ENCODE measurements at places on chromosomes 11 and 22.

DNA sequence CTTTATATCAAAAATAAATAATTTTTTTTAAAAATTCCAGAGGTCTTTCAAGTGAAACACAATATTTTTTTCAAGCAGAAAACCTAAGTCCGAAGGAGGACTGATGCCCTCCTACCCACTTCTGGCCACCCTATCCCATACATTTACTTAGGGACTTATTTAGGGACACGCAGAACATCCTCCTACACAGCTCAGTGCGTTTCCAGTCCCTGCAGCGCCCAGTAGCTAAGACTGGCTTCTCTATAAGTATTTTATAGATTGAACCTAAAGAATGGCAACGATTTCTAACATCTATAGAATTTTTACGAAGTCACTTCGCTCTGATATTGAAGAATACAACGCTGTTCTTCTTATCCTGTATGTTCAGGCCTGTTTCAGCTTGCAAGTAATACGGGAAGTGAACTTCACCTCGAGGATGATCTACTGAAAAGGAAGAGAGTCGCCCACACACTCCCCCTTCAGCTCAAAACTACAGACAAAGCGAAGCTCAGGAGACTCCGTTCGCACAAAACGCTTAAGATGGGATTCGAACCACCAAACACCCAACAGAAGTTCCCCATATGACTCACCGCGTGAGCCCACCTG lies 328 bp downstream of the CHEK2 start:
- no peak for DNase-seq

DNA sequence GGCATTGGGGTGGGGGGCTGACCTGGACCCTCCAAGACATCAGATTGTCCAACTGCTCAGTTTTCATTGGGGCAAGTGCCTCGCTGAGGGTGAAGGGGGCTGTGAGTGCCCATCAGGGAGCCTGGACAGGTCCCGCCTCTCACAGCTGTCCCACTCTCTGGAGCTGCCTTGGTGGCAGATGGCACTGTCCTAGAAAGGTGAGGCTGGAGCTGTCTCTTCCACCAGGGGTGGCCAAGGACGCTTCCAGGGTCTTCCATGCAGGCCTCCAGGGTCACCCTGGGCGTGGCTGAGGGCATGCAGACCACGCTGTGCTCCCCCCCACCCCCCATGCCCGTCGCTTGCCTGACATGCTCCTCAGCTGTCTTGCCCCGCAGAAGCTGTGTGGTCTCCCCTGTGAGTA lies 53.5 kb upstream of the CCDC188 start:
- DNase-seq: no peak

DNA sequence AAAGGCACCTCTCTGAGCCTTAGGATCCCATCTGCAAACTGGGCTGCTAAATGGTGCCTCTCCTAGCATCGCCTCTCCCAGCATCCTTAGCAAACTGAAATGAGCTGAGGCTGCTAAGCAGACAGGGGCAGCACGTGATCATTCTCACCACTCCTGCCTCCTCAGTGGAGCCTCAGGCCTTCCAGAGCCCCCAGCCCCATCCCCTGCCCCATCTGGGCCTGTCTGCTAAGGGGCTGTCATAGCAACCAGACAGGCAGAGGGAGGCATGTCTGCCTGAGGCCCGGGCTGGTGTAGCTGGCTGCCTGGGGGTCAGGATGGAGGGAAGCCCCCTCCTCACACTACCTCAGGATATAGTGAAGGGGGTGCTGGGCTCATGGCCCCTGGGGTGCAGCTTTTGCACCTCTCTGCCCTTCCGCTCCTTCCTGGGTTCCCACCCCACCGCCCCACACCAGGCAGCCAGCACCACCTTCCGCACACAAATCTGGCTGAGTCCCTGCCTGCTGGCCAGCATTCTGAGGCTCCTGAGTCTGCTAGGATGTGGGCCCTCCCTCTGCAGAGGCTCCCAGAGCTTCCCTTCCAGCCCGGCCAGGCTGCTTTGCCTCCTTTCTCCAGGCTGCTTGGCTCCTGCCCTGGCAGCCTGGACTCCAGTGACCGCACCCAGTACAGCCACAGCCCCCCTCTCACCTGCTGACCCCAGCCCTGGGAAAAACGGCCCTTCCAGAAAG lies 47.5 kb upstream of the TTLL12 start:
- no peak for DNase-seq

DNA sequence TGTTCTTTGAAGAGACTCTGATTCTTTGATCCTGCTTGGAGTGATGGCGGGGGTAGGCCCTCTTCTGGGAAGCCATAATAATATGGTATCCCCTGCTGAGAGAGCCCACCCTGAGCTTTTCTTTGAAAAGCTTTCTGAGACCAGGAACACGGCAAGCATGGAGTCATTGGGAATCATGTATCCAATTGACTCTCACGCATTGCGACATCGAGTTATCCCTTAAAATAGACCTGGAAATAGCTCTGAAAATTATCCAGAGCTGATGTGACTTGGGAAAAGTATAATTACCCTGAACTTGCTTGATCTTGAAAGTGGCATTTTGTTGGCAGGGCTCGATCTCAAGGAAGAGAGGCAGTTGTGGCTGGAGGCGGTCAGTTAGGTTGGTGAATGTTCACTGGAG lies 36.8 kb upstream of the MPEG1 start:
- no peak for DNase-seq

DNA sequence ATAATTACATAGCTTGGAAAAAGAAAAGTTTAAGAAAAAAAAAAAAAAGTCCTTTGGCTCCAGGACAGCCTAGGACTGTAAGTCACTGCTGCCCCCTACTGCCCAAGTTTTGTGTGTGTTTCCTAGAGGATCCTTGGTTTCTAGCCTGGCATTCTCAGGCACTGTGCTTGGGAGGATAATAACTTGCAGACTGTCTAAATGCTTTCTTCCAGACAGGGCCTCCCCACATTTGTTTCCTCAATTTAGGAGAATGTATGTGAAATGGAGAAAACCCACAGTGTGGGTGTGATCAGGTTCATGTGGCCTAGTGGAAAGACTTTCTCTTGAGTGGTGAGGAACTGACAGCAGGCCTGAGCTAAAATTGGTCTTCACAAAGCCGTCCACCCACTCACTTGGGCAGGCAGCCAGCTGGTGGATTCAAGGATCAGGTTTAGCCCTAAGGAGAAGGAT lies 191.0 kb downstream of the NAV2 start:
- peak; percentile 52 for DNase-seq

DNA sequence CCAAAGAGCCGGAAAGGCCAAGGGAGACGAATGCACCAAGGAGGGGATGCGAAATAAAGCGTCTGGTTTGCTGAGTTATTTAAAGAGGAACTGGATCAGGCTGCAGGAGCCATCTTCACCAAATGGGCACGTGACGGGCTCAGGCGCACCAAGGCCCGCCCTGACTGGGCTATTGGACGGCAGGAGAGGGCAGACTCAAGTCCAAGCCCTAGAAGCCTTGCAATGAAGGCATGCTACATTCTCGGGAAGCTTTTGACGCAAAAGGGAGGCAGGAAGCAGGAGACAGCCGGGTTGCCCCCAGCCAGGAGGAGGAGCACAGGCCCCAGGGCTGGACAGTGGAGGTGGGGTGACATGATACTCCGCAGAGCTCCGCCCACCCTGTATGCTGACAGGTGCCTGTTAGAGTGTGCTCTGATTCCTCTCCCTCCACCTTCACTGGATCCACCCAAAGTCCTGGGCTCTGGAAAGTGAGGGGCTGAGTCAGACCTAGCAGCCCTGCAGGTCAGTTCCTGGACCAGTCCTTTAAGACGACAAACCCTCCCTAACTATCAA lies 41.5 kb upstream of the BID start:
- DNase-seq: no peak

DNA sequence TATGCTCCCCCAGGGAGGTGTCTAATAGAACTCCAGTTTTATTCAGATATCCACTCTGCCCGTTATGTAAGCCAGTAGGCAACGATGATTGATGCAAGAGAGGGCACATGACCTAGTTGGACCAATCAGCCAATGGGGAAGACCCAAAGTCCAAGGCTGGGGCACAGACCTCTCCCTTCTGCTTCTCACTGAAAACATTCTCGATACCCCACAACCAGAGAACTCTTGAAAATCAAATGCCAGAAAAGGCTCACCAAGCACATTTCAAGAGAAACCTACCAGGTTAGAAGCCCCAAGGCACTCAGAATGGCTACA lies 7.4 kb downstream of the HIRA start:
- DNase-seq: no peak

- DNase-seq: no peak
Measured at GRCh38 chr11:114883472-114883871, 205.1 kb downstream of the NXPE2 start.

GRCh38 chr22:30250039-30250565 lies 3.5 kb upstream of the LIF start:
- DNase-seq: no peak

- DNase-seq: no peak
Measured at GRCh38 chr22:20011123-20011992, 5.3 kb downstream of the ARVCF start.

DNA sequence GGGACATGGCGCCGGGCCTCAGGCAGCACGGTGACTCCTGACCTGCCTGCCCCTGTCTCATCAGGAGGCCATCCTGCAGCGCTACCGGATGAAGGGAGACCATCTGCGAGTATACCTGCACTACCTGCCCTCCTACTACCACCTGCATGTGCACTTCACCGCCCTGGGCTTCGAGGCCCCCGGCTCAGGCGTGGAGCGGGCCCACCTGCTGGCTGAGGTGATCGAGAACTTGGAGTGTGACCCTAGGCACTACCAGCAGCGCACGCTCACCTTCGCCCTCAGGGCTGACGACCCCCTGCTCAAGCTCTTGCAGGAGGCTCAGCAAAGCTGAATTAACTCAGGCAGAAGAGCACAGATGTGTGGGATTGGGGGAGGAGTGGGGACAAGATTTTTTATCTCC lies 10.2 kb upstream of the ST3GAL4 start:
- no peak for DNase-seq

- no peak for DNase-seq
Measured at GRCh38 chr22:19152942-19153883, 3.1 kb upstream of the GSC2 start.

DNA sequence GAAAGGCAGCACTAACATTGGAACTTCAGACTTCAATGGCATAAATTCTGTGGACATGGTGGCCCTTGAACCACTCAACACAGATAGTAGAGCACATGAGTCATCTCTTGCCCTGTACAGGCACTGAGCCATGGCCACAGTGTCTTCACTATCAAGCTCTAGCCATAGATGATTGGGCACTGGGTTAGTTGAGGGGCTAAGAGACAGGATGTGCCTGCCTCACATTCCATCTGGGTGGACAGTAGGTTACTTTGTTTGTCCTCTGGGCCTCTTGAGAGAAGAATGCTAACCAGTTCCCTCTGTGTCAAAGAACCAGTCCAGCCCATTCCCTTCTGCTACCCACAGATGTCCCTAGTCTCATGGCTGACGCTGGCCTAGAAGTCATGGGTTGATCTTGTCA lies 39.8 kb downstream of the OR6Q1 start:
- DNase-seq: no peak

GRCh38 chr22:49712195-49712791 lies 115.4 kb downstream of the BRD1 start:
- no peak for DNase-seq

DNA sequence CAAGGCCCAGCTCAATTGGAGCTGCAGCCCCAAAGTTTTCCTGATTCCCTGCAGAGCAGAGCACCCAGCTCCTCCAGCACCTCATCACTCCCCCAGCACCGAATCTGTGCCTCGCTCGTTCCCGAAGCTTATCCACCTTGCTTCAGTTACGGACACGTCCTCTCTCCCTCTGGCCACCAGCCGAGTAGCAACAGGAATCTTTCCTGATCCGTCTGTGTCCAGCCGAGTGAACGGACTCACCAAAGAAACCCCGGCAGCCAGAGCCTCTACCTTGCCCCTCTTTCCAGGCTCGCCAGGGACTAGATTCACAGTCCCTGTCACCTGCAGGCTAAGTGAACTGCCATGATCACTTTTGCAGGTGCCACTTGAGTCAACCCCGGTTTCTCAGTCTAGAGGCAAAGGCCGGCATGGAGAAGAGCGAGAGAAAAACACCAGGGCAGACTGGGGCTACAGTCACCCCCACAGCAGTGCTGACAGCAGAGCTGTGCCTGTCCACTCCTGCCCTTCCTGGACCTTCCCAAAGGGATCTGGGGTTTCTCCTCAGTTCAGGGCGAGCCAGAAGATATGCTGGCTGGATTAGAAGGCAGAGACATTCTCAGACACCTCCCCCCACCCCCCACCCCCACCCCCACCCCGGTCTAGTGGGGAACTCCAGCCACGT lies 32.3 kb downstream of the BID start:
- DNase-seq: no peak

DNA sequence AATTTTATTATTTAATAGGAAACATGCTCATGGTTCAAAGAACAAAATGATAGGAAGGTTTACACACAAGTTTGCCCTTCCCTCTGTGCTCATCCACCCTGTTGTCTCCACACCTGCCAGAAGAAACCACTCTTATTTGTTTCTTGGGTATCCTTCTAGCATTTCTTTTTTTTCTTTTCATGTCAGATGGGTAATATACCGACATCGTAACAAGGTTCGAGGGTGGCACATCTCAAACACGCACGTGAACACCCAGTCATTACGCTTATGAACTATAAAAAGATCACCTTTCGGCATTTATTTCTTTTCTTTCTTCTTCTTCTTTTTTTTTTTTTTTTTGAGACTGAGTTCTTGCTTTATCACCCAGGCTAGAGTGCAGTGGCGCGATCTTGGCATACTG lies 70.5 kb downstream of the UBASH3B start:
- DNase-seq: no peak

GRCh38 chr11:77884186-77884828 lies 63.4 kb downstream of the AAMDC start:
- DNase-seq: no peak

DNA sequence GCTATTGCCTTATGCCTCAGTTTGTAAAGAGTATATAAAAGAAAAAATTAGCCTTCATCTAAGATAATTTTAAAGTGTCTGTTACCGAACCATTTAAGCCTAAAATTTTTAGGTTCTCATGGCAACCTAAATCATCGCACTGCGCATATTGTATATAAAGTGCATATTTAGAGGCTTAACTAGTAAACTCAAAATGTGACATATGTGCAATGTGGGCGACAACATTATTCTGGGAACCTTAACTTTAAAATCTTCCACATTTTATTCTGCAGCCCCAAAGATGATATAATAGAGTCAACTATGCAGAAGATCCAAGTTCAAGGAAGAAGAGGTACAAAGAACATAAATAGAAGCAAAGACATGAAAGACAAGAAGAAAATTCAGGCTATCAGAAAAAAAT lies 23.0 kb downstream of the CELF1 start:
- DNase-seq: no peak

- DNase-seq: no peak
Measured at GRCh38 chr22:39173787-39174497, 21.5 kb upstream of the CBX7 start.

GRCh38 chr11:109306322-109306721 lies 115.7 kb upstream of the C11orf87 start:
- no peak for DNase-seq

GRCh38 chr11:90465553-90465952 lies 242.7 kb upstream of the CHORDC1 start:
- DNase-seq: no peak

GRCh38 chr11:68498321-68498720 lies 37.8 kb downstream of the PPP6R3 start:
- no peak for DNase-seq

DNA sequence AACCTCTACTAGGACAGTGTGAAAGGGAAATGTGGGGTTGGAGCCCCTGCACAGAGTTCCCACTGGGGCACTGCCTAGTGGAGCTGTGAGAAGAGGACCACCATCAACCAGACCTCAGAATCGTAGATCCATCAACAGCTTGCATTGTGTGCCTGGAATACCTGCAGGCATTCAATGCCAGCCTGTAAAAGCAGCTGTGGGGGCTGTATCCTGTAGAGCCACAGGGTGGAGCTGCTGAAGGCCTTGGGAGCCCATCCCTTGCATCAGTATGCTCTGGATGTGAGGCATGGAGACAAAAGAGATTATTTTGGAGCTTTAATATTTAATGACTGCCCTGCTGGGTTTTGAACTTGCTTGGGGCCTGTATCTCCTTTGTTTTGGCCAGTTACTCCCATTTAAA lies 46.3 kb downstream of the PGR start:
- no peak for DNase-seq
